NCI-H1694 (cell line): ENCODE measurements at places on chromosomes 5 and 9.

DNA sequence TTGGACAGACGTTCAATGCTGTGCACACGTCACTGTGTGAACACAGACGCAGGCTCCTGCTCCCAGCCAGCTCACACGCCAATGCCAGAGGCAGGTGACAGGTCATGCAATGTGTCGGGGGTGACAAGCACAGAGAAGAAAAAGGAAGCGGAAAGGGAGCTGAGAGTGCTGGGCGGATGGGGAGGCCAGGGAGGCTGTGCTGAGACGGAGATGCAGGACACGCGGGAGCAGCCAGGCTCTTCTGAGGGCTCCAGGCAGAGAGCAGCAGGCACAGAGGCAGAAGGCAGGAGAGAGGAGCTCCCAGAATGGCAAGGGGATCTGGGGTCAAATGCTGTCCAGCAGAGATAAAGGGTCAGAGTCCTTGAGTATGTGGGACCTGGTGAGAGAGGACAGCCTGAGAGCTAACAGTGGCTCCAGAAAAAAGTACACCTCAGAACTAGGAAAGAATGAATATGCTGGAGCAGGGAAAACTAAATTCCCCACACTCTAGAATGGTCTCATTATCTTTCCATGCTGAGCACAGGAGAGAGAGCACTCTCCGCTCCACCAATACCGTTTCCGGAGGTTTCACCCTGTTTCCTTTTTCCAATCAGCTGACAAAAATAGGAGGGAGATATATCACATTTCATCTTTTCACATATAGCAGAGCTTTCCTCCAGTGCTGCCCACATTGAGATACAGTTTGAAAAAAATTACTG is 32.8 kb upstream of the NSMF start:
- no peak for DNase-seq

DNA sequence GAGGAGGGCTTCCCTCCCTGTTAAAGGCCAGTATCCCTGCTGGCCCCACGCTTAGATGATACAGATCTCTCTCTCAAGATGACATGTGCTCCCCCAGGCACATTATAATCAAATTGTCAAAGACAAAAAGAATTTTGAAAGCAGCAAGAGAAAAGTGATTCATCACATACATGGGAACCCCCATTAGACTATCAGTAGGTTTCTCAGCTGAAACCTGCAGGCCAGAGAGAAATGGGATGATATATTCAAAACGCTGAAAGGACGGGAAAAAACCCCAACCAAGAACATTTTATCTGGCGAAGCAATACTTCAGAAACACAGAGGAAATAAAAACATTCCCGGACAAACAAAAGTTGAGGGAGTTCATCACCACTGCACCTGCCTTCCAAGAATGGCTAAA is 78.7 kb downstream of the CAMSAP1 start:
- DNase-seq: no peak

GRCh38 chr9:74573640-74574191 is 76.6 kb downstream of the RORB start:
- no peak for DNase-seq

- DNase-seq: no peak
Measured at GRCh38 chr9:93630806-93631411, 54.5 kb downstream of the PHF2 start.

- no peak for DNase-seq
Measured at GRCh38 chr9:136748666-136749611, 614 bp upstream of the LCN6 start.

DNA sequence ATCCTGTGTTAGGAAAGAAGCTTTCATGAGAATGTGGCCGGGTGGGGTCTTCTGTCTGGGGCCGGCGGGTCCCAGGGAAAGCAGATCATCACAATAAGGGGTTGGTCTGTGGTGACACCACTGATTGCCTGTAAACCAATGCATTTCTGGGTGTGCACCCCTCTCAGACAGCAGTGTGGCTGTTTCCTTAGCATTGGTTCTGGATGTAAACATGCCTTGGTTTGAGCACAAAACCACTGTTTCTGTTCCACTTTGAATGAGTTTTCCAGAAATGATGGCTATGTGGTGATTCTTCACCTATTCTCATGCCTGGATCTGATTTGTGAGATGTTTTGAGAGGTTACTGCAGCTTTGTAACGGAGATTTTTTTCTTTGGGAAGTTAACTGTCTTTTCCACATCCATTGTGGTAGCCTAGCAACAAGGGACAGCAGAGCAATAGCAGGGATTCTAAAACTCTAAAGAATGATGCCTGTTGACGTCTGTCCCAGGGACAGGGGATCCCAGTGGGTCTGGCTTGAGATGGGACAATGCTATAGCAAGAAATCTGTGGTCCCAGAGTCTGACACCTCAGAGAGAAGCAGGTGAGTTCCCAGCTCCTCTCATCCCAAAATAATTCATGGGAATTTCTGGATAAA is at the start of gene CCDC192:
CCDC192 (plus strand) TSS at position 466 of the 636 bp plus-strand sequence; CDS start at position 521, 55 bp downstream.
- no peak for DNase-seq

- DNase-seq: no peak
Measured at GRCh38 chr9:75238311-75238976, 150.1 kb downstream of the OSTF1 start.

DNA sequence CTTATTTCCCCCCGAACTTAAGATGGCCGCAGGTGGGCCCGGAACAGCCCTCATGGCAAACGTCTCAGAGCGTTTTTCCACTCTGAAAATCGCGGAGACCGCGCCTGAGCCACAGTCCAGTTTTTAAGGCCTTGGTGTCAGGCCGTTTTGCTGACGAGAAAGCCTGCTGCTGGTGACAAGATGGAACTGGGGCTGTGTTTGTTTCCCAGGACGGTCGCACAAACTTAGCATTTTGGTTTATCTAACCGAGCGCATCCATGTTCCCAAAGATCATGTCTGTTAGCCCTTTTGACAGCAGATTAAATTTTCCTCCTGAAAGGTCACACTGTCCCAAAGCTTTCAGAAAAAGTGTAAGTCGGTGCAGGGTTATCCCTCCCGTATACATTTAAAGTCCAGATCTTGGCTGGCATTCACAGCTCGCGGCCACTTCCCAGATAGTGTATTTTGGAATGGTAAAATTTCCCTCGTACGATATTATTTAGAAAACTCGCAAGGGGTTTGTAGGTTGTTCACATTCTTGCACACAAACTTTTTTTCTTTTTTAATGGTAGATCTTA is 812 bp downstream of the SREK1 start:
- peak; percentile 54 for DNase-seq

GRCh38 chr5:159873680-159874079 is 42.6 kb upstream of the ADRA1B start:
- no peak for DNase-seq

DNA sequence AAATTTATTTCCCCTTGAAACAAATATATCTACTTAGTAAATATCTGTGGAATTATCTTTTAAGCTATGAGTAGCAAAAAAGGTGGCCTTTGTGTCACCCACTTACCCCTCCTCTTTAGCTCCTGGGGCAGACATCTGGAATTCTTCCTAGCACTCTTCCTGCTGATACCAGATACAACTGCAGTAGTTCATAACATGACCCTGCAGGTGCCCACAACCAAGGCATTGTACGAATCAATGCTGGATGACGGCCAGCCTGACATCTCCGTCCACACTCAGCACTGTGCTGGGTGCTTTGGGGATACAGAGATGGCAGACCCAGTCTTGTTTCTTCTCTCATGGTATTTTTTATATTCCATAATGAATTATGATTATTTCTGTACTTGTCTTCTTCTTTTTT is 152.3 kb downstream of the GOLPH3 start:
- no peak for DNase-seq

- DNase-seq: no peak
Measured at GRCh38 chr9:84230355-84231145, 110.0 kb downstream of the SLC28A3 start.

GRCh38 chr9:21096901-21097255 is 19.1 kb upstream of the IFNB1 start:
- no peak for DNase-seq

GRCh38 chr5:55172937-55173686 is at the start of gene CDC20B:
Gene CDC20B, minus strand, starts transcription at chr5:55173177. Its CDS starts 177 bp downstream, at chr5:55173000.
- DNase-seq: peak; percentile 72

GRCh38 chr5:93578813-93579691 is 2.0 kb downstream of the NR2F1-AS1 start:
- no peak for DNase-seq

GRCh38 chr9:118693645-118694044 is 675.6 kb downstream of the BRINP1 start:
- no peak for DNase-seq

DNA sequence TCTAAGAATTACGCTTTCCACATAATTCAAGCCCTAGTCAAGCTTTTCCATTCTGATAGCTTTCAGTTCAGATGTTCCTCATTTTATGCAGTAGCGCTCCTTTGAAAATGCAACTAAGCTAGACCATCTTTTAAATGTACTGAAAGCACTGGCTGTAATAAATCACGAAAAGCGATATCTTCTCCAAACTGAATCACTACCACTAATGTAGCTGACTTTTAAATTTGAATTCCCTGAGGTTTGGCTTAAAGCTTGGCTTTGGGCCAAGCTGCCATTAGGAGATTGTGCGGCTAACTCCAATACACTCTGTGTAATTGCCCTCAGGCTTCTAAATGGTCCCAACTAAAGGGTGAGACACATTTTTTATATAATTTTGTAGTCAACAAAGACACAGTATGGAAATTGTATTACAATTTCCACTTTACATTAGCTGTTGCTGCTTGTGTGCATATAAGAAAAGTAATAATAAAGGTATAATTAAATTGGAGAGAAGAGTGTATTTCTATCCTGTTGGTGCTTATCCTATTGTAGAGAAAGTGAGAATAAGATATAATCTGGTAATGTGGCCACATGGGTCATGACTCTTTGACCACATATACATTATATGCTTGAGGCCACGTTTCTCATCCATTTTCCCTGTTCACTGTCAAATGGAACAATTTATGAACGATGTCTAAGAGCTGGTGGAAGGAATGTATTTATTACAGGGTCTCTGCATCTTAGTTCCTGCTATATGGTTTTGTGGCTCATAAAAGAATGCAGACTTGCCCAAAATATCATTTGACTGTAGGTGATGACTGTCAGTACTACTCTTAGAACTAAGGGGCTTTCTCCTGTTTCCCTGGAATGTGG is 118.7 kb upstream of the TAF11L2 start:
- DNase-seq: no peak

DNA sequence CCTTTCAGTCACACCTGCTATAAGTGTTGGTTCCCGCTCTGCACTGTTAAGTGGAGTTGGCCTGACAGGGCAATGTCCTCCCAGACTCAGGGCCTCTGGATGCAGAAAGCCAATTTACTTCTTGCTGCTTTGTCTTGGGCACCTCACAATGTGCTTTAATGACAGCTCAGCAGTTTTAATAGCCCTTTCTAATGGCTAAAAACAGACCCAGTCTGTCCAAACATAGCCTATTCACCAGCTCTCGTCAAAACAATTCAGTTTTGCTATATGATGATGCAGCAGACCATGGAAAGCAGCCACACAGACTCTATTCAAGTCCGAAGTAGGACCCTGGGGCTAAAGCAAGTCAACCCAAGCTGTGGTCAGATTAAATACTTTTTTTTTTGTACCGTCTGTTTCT is 529.1 kb upstream of the SEMA6A start:
- no peak for DNase-seq

DNA sequence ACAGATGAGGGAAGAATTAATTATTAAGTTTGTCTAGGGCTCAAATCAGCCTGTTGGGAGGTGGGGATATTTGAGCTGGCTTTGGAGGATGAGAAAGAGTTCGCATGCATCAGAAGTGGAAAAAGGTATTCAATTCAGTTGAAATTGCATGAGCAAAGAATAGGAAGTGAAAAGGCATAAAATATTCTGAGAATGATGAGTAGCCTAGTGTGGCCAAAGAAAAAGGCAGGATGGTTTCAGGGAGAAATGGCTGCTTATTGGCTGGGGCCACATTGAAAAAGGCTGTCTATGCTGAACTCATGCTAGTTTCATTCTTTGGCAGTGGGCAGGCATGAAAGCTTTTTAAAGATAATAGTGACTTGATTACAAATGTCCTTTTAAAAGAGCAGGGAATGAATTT is 235.4 kb upstream of the RIOK2 start:
- no peak for DNase-seq

DNA sequence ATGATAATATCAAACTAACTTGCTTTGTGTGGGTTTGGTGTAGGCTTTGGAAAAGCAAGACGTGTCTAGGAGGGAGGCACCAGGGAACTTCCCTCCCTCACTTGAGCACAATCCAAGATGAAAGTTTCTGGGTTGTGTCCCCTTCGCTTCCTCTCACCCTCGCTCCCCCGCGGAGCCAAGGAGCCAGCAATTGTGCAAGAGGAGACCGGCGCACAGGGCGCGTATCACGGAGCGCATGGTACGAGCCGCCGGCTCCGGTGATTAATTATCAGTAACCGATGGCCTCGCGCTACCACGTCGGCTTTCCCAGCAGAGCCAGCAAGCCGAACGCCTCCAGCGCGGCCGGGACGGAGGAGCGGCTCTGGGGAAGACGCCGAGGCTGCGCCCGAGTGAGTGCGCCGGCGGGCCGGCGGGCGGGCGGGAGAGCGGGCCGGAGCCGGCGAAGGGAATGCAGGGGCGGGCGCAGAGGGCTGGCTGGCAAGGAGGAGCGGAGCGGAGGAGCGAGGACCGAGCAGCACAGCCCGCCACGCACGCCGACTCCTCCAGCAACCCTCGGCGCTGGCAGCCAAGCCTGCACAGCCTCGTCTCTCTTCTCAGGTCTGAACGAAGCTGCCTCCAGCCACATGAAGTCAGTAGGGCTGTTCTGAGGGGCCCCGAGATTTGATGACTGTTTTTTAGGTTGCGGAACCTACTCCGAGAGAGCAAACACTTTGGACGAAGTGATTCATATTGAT is 143.6 kb downstream of the BNC2 start:
- peak; percentile 4 for DNase-seq

- no peak for DNase-seq
Measured at GRCh38 chr9:77532607-77533006, 115.5 kb downstream of the GNA14 start.

DNA sequence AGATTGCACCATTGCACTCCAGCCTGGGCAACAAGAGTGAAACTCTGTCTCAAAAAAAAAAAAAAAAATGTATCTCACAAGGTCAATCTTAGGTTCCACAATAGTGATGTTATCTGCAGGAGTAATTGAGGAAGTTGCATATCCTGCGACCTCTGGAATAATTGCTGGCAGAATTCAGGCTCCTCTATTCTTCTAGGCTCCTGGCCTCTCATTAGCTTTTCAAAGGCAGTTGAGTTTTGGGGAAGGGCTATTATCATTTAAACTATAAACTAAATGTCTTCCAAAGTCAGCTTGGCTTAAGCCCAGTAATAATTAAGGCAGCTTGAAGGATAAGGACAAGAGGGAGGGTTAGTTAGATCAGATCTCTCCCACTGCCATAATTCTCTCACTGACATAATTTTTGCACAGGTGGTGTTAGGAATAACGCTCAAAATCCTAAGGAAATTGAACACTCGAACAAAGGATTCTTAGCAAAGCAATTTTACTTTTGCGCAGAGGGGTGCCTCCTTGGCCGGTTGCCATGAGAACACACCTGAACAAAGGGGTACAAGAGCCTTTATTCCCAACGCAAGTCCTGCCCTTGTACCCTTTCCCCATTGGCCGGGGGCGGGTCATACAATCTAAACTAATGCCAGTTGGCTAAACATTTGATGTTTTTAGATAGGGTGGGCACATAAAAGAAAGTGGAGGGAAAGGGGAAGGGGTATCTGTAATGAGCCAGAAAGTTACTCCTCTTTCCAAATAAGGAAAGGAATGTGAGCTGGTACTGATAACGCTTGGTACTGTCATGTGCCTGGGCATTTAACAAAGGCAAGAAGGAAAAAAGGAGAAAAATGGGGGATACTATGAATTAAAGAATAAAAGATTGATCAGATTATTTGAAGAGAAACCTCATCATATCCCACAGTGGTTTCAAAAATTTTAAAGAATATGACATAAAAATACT is 106.4 kb upstream of the CCNG1 start:
- DNase-seq: no peak
